Stimulated activated CD8-positive, alpha-beta memory T cell treated with anti-CD3 and anti-CD28 coated beads, Interleukin-4, amount 100 ng/mL, for 48 hours (primary cell): ENCODE measurements at places on chromosomes 16 and 17.
A peak's percentile ranks its signal among the peaks of the same experiment; 100 is the strongest.

DNA sequence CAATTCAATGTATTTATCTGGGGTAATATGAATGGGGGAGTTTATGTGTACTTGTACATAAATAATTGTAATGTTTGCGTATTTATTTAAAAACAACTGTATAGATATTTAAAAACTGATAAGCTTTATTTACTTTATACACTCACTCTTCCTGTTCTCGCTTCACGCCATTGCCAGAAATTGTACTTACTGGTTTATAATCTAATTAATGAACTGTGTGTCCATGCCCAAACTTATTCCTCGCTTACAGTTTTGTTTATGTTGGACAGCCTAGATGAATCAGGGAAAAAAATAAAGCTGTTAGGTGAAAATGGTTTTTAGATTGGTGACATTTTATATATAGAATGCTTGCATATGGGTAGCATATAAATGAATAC is 30.8 kb downstream of the AATF start:
- no peak for DNase-seq

DNA sequence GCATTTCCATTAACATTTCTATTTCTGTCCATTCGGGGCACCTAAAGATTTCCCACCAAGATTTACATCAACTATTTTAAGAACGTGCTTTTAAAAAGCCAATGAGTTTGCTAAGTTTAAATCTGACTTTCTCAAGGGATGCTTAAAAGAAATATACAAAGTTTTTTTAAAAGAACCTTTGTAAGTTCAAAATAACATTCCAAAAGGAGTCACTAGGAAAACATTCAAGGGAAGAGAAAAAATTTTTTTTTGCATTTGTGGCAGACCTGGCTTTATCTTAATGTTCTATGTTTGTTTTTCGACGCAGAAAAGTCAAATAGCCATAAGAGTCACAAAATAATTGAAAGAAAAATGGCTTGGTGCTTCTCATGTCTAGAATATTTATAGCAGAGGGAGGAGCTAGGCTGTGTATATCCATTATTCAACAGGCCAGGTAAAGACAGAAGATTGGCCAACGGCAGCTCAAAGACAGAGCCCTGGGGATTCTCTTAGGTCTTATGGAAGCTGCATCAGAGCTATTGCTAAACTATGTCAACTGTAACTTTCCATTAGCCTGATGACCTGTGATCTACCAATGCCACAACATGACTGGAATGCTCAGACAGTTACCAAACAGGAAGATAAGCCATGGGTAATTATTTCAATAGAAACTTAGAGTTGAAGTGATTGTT is 37.8 kb upstream of the MYOCD start:
- DNase-seq = no peak

- DNase-seq = peak; percentile 25
Measured at GRCh38 chr16:47016700-47017133, 43.2 kb upstream of the DNAJA2 start.

GRCh38 chr16:17970816-17971331 is 365.7 kb downstream of the NPIPA8 start:
- no peak for DNase-seq

GRCh38 chr17:78672871-78673371 is 95.7 kb upstream of the DNAH17 start:
- DNase-seq = no peak

DNA sequence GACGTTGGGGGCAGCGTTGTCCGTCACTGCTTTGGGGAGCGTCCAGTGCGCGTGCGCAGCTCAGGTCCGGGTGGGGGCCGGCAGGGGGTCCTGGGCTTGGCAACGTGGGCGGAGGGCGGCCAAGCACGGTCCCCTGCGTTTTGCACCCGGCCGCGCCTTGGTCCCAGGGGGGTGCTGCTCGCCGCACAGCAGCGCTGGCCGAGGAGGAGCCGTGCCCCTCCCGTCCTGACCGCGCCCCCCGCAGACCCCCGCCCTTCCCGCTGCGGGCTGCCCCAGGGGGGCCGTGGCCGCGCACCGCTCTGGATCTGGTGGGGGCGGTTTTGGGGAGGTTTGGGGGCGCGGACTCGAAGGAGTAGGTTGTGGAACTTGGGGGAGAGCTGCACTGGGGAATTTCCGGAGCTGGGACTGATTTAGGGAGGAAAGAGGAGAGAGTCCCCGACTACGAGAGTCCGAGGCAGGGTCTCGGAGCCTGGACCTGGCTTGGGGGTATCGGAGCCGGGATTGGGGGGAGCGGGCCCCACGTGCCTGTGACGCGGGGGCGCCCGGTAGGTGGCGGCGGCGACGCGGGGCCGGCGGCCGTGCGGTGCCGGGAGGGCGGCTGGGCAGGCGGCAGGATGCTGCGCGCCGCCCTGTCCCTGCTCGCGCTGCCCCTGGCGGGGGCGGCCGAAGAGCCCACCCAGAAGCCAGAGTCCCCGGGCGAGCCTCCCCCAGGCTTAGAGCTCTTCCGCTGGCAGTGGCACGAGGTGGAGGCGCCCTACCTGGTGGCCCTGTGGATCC is at the start of gene SLC9A5:
SLC9A5 (plus strand) TSS at position 579 of the 777 bp plus-strand sequence; CDS start at position 615, 36 bp downstream.
- DNase-seq = peak; percentile 56

DNA sequence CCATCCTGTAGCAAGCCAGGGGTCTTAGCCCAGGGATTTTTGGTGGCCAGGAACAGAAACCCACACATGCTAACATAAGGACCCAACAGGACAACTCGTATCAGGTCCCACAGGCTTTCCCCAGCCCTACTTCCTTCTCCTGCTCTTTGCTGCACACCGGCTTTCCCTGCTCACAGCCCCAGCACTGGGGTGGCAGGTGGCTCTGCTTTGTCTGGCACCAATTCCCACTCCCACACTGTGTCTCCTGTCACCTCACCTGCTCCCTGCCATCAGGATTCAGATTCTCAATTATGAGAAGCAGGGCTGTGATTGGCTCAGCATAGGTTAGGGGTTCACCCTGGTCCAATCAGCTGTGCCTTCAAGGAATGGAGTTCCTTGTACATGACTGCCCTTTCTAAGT is 94.1 kb downstream of the TMEM132E start:
- no peak for DNase-seq

DNA sequence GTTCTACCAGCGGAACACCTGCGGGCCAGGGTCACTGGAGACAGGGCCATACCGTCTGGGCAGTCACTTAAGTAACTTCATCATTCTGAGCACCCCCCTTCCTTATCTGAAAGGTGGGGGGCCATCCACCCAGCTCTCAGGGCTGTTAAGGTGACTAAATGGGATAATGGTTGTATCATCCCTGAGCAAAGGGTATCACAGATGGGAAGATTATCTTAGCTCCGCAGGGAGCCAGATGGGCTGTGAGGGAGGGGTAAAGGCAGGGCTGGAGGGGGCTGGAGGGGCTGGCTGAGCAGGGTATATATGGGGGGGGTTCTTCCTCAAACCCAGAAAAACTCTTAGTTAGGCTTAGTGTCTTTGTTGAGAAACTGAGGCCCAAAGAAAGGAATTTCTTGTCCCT is 2.9 kb upstream of the CACNA1G start:
- no peak for DNase-seq

DNA sequence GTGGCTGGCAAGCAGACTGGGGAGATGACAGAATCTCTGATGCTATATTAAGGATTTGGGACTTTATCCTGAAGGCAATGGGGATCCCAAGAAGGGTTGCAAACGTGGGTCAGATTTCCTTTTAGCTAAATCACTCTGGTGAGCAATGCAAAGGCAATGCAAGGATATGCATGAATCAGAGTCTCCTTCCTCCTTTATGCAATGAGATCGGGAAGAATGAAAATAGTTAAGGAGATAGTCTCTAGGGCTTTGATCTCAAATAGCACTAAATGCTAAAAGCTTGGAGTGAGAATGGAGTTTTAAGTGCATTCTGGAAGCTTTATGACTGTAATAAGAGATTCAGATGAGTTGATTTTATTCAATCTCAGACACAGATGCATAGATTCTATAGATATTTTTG is 27.2 kb upstream of the SHISA9 start:
- DNase-seq = no peak

GRCh38 chr16:67993207-67994039 is 5.9 kb downstream of the DPEP2 start:
- peak; percentile 91 for DNase-seq

DNA sequence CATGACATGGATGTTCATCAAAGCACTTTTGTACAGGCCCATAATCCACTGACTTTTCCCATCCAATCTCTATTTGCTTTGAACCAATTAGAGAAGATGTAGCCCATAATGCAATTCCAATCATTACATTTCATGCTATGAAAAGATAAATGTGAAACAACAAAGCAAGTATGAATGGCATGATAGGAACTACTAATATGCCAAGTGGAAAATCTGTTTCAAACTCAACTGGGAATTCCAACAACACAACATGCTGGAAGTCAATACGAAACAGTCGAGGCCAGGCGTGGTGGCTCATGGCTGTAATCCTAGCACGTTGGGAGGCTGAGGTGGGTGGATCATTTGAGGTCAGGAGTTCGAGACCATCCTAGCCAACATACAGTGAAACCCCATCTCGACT is 39.6 kb upstream of the TMEM97 start:
- DNase-seq = no peak

DNA sequence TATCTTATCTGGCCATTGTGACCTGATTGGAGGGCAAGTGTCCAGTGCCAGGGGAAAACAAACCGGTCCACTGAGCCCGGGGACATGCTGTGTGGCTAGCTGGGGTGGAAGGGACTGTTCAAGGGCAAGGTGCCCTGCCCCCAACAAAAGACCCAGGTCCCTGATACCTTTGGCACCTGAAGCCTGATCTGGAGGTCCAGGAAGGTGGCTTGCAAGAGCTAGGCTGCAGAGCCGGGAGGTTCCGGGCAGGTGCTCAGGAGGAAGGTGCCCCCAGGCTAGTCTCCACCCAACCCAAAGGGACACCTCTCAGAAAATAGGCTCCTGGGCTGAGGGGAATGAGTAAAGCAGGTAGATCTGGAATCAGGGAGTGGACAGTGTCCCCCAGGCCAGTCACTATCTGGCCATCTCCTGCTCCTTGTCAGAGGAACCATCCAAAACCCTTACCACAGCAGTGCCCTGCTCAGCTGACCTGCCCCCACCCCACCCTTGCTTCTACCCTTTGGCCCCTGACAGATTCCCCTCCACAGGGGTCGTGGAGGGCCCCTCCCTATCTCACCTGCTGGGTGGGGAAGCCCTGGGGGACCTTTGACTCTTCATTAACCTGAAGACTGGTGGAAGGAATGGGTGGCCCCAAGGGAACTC is 6.2 kb downstream of the NAT9 start:
- no peak for DNase-seq

DNA sequence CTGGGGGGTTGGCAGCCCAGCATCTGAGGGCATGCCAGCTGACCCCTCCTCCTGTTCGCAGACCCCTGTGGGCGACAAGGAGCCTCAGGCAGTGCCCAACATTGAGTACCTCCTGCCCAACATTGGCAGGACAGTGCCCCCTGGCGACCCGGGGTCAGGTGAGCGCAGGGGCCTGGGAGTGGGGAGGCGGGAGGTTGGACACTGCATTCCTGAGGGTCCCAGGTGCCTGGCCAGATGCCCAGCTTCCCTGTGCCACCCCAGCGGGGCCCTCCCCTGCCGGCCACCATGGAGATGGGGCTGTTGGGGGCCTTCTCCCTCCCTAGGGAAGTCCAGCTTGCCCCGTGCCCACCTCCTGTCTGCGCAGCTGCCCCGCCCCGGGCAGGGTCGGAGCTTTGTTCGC is 70.1 kb downstream of the ARHGAP23 start:
- no peak for DNase-seq

DNA sequence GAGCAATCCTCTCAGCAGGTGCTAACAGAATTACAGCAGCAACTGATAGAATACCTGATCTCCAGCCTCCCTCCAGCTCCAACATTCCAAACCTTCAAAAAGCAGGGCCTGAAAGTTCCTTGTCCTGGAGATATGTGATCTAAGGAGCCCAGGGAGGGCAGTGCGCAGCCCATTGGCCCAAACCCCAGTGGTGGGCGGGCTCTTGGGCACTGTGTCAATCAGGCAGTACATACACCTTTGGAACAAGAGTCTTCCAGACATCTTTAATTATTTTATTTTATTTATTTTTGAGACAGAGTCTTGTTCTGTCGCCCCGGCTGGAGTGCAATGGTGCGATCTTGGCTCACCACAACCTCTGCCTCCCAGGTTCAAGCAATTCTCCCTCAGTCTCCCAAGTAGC is 24.2 kb downstream of the SLC12A3 start:
- no peak for DNase-seq

GRCh38 chr17:82794781-82795482 is 43.1 kb downstream of the TBCD start:
- no peak for DNase-seq

DNA sequence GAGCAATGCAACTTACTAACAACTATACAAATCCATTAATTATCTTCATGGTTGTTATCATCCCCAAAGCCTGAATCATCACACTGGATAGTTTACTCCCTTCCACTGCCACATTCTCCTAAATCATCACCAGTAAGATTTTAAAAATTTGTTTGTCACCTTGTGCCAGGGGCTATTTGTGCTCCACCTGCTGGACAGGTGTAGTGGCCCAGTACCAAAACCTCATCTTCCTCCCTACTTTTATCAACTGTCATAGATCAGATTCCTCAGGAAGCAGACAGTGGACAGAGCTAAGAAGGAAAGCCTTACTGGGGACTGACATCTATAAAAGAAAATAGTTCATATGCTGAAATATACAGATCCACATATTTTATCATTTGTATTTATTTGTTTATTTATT is 280.4 kb downstream of the CDH11 start:
- no peak for DNase-seq

GRCh38 chr16:1546430-1546829 is 13.0 kb downstream of the TMEM204 start:
- no peak for DNase-seq

DNA sequence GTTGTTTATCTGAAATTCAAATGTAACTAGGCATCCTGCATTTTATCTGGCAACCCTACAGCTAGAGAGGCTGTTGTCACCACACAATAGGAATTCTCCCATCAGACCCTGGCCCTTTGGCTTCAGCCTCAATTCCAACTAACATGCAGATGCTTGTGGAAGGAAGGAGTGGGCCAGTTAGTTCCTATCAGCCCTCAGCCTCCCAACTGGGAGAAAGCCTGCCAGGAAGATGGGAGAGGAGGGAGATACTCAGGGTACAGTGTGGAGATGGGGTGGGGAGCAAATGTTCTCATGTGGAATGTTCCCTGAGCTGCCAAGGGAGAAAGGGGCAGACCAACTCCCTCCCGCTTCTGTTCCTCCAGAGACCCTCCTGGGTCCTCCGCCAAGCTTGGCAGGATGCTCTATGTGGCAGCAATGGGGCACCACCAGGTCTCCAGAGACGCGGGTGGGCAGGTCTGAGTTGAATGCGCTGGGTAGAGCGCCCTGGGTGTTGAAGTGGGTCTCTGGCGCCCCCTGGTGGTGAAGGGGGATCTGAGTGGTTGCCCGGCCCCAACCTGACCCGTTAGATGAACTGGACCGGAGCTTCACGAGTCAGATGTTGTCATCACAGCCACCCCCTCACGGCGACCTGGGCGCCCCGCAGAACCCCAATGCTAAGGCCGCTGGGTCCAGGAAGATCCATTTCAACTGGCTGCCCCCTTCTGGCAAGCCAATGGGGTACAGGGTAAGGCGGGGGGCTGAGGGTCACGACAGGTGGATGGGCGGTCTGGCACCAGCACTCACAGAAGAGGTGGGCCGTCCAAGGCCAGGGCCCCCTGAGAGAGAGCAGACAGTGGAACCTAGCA is 15.2 kb downstream of the GALK1 start:
- DNase-seq = peak; percentile 97
